ENCODE measurements at places on chromosomes 4 and X. TPM values are rescaled to one million over a fixed set of nuclear protein-coding genes. Genes with fewer than 3 reads are reported as not detected.

DNA sequence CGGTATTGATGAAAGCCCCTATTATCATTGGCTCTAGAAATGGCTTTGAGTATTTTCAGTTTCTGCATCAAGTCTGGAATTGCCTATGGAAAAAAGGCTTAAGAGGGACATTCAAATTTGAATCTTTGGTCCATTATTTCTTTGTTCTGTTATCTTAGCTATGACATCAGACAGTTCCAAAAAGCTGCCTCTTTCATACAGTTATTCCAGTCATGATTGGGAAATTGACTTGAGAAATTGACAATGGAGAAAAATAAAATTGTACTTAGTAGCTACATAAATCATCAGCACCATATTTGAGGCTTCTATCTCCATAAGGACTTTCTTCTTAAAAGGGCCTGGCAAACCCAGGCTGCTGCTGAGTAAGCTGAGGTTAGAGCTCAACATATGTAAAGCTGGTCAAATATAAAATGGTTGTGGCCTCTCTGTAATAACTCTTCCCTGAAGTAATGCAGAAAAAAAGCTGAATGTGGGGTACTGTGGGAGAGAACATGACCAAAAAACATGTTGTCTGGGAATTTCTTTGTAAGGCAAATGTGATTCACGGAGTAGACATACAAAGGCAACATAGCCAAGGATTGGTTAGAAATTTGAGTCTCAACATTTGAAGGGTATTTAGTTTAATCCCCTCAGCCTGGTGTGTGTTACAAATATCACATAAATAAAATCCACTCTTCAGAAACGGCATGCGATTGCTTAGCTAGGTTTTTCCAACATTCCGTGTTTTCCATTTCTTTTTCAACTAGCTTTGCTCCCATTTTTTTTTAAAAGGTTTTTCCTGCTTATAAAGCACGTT is 100.9 kb downstream of the LNX1 start:
- no peak for DNase-seq

DNA sequence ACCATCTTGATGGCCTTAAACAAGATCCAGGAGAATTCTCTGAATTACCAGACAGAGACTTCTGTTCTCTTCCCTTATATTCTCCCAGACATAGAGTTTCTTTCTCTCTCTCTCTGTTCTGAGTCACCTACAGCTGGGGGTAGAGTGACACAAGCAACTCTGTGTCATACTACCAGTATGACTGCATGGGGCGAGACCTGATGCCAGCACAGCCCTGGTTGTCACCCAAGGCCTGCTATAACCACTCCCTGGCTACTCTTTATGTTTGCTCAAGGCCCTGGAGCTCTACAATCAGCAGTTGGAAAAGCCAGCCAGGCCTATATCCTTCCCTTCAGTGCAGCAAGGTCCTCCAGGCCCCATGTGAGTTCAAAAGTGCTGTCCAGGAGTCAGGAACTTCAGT is 114.2 kb upstream of the TENT5D start:
- DNase-seq, result no peak

- DNase-seq, result peak; percentile 44
Measured at GRCh38 chr4:145887241-145887991, 51.2 kb downstream of the ZNF827 start.

DNA sequence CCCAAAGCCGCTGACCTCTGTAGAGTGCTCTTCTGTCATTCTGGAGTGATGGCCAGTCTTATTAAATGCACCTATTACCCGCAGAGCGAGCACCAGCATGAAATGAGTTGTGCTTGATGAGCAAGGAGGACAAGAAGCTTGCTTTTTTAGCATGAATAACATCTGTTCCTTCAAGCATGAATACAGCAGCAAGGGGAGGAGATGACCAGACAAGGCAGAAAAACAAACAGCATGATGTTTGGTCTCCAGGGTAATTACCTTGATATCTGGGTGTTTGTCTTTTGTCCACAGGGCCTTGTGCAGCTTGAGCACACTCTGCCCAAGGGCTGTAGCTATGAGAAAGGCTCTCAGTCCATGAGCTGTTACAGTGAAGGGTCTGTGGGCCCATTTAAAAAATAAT is 324.8 kb upstream of the DDX53 start:
- DNase-seq, result no peak

- no peak for DNase-seq
Measured at GRCh38 chr4:86960557-86960961, 25.7 kb downstream of the AFF1 start.

RELL1 gene
- 27.7 TPM for total RNA-seq

DNA sequence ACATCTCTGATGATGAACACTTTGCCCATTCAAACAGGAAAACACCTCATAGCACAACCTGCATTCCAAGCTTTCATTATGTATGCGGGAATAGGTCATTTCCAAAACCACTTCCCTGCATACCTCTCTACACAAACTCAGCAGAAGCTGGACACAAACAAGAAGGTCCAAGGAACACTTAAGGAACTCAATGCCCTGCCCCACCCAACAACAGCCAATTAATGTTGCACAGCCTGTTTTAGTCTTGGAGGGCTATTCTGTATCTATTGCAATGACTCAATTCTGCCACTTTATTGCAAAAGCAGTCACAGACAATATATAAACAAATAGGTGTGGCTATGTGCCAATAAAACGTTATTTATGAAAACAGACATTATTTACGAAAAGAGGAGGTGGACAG is 16.7 kb downstream of the OPHN1 start:
- DNase-seq, result no peak

- no peak for DNase-seq
Measured at GRCh38 chrX:23628131-23628530, 39.2 kb upstream of the PRDX4 start.

GRCh38 chr4:8162625-8163024 is 4.0 kb upstream of the ABLIM2 start:
- no peak for DNase-seq

DNA sequence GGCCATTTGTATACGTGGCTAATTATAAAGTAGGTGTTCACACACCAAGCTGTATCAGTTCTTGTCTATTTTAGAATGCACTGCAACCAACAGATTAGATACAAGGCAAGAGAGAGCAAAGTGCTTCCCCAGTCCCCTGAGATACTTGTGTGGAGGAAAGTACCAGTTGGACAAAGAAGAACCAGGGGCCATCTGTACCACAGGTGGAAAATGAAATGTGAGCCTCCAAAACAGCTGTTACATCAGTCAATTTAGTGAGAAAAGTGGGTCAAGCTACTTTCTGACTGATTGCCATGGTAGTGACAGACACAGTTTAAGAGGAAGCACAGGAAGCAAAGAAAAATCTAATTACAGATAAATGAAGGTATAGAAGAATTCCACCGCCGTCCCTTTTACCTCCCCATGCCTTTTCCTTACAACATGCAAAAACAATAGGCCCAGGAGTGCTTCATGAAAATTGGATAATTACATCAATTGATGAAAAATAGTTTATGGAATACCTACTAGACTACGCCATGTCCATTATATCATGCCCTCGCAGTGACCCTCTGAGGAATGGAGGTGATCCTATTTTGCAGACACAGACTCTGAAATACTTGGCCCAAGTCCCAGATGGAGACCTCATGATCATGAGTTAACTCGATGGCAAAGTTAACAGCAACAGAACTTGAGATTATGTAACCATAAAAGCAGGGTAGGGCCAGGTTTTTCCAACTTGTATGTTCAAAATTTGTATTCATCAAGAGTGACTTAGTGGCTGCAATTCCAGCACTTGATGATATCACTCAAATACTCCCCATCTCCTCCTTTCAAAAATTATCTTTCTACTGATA is 15.8 kb downstream of the SMPX start:
- DNase-seq, result peak; percentile 64

EDNRA gene
- 1.4 TPM for total RNA-seq

TRIM61 gene
- not detected for total RNA-seq

- no peak for DNase-seq
Measured at GRCh38 chr4:144518181-144518895, 127.6 kb upstream of the HHIP start.

DNA sequence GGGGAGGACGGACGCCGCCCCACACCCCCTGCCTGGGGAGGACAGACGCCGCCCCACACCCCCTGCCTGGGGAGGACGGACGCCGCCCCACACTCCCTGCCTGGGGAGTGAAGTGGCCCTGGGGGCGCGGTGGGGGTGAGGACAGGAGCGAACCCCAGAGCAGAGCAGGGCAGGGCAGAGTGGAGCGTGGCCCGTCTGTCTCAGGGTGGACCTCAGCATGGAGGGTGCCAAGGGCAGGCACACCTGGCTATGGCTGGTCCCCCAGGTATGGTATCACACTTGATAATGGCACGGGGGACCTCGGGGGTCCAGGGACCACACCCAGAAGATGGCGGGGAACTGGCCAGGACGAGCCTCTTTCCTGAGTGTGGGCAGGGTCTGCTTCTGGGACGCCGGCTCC is 9.6 kb downstream of the LRPAP1 start:
- no peak for DNase-seq

GRCh38 chr4:133759428-133759827 is 442.2 kb downstream of the PABPC4L start:
- DNase-seq, result no peak

C1QTNF7 gene
- total RNA-seq, result 0.46 TPM

DNA sequence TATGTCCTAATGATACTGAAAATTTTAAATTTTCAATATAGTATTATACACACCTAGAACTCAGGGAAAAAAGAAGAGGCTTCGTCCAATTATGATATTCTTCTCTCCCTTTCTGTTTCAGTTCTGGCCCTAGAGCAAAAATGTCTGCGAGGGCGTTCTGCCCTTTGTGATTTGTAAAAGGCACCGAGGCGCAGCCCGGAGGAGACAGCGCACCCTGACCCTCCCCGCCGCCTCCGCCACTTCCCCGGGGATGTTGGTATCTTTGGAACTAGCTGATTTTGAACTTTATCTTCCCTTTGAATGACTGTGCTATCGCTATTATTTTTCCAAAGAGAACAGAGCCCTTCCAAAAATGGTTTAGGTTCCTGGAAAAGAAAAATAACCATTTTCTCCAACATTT is 173.2 kb upstream of the FAM9B start:
- no peak for DNase-seq

FRG2 gene
- total RNA-seq, result not detected

UGT2B17 gene
- not detected for total RNA-seq

DNA sequence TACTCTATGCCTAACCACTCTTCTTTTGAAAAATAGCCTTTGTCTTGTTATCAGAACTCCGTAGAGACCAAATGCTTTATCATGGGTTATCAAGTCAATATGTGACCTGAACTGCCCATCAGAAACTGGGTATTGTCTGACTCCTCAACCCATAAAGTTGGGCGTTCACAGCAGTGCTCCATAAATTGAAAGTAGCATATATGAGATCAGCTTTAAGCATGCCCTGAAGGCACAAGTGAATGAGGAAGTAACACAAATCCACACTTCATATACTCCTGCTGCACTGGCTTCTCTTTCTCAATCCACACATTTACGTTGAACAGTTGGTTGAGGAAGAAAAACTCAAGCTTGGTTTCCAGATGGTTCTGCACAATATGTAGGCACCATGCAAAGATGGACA is 1106.0 kb downstream of the STIM2 start:
- no peak for DNase-seq

SYP gene
- total RNA-seq, result 3.9 TPM

DNA sequence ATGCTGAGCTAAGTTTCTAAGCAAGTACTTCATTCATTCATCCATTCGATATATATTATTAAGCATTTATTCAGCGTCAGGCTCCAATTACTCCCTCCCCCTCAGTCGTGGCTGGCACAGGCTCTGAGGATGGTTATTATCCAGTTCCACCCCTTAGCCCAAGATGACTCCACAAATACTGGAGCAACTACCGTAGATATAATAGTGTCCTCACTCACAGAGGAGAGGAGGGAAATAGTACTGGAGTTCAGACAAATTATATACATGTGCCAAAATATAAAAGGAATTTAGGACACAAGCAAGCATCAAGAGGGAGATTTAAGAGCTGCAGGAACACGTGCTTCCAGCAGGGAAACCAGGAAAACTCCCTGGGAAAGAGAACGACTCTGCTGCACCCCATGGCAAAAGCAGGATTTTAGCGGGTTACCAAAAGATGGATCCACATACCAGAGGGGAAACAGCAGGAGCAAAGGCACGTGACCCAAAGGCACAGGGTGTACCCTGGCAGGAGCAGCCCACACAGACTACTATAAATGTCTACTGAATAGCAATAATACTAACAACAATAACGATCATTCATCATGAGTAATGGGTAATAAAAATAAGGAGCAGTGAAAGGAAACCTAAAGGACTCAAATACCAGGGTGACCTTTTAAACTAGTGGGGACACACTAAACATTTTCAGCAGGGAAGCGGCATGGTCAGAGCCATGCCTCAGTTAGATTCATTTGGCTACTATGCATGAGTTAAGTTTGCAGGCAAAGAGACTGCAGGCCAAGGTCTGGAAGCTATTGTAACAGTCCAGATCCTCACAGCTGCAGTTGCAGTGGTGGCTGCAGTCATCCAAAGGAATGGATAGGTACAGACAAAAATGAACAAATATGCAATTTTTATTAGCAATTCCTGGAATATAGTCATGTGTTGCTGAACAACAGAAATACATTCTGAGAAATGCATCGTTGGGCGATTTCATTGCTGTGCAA is 153.7 kb downstream of the APBB2 start:
- DNase-seq, result peak; percentile 37

NUDT10 gene
- not detected for total RNA-seq

GRCh38 chr4:152680988-152681603 is 1.3 kb upstream of the TMEM154 start:
- no peak for DNase-seq

- no peak for DNase-seq
Measured at GRCh38 chrX:10514891-10515290, 105.5 kb downstream of the MID1 start.

DNA sequence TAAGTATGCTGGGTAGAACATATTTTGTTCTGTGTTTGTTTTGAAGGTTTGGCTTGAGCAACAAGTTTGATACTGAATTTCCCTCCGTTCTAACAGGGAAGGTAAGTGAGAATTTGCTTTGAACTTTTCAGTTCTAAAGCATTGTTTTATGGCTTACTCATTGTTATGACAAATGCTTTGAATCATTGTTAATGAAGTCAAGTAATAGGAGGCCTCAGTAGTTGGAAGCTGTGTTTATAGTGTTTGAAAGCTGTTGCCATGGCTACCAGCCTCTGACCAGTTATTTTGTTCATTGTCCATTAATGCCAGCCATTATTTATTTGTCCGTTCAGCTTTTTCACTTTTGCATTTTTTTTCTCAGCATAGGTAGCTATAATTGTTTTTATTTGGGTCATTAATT is 14.4 kb downstream of the CHIC1 start:
- no peak for DNase-seq

GRCh38 chr4:106835919-106836318 is 200.2 kb downstream of the DKK2 start:
- no peak for DNase-seq

Measured in gastrocnemius medialis (tissue), 4 donors.